ENCODE measurements at places on chromosomes 6 and 20. TPM values are rescaled to one million over a fixed set of nuclear protein-coding genes. Genes with fewer than 3 reads are reported as not detected.

DNA sequence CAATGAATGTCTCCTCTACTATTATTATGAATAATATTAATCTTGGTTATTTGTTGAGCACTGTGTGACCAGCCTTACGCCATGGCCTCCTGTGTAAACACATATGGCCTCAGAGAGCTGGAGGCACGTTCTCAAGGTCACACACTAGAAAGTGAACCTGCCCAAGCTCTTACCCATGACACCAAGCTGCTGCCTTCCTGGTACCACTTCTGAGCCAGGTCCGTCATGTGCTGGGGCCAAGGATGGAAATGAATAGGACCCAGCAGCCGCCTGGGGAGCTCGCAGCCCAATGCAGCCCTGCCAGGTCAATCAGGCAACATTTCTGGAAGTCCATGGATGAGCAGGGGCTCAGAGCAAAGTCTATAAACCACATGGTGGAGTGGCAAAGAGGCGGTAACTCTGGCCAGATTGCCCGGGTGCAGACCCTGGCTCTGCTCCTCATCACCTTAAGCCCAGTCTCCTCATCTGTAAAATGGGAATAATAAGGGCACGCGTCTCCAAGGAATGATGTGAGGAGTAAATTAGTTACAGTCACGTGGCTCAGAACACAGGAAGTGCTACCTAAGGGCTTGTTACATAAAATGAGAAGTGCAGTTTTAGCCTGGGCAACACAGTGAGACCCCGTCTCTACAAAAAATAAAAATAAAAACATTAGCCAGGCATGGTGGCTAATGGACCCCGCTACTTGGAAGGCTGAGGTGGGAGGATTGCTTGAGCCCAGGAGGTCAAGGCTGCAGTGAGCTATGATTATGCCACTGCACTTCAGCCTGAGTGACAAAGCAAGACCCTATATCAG is 61.5 kb downstream of the JPH2 start:
- no peak for DNase-seq
- no peak overlapping the region for H3K27ac ChIP-seq
- peaks cover 47% of the 10 kb centered on the region for H3K4me1 ChIP-seq
- no peaks in the 10 kb centered on the region for H3K27me3 ChIP-seq
- H3K4me3 ChIP-seq = no peak overlapping the region

GRCh38 chr6:90631046-90631445 is 44.2 kb upstream of the MAP3K7 start:
- H3K27ac ChIP-seq = no peak overlapping the region
- H3K36me3 ChIP-seq = no peaks in the 10 kb centered on the region
- no peak for DNase-seq
- no peaks in the 10 kb centered on the region for H3K4me1 ChIP-seq

GRCh38 chr6:21595285-21596144 is 2.0 kb downstream of the SOX4 start:
- no peaks in the 10 kb centered on the region for H3K27me3 ChIP-seq
- H3K4me3 ChIP-seq = peak overlapping the region; percentile 88
- peaks cover 24% of the 10 kb centered on the region for H3K4me1 ChIP-seq

GRCh38 chr6:78629154-78629721 is 238.1 kb upstream of the IRAK1BP1 start:
- H3K36me3 ChIP-seq = no peaks in the 10 kb centered on the region
- no peak for DNase-seq
- no peaks in the 10 kb centered on the region for H3K4me1 ChIP-seq
- no peak overlapping the region for H3K27ac ChIP-seq

DNA sequence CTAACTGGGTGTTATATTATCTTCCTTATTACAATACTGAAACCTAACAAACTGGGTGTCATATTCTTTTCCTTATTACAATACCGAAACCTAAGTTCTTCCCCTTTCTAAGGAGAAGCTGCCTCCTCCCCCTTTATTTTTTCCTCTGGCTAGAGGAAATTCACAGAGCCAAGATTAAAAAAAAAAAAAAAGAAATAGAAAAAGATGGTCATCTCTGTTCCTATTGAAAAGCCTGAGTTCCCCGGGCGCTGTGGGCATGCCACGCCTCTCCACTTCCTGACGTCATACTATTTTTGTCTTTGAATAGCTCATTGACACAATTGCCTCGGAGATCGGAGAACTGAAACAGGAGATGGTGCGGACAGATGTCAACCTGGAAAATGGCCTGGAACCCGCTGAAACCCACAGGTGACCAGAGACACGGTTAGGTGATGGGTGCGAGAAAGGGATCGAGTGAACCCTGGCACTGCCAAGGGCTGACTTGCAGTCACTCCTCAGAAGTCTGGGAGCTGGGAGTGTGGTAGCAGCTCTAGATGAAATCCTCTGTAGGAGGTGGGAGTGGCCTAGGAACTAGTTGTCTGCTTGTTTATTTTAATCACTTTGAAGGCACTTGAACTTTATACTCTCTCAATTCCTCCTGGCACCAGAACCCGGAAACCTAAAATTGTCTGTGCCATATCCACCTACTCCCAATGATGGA is 82.2 kb upstream of the NAA20 start:
- H3K36me3 ChIP-seq = peaks cover 21% of the 10 kb centered on the region
- H3K27ac ChIP-seq = peak overlapping the region; percentile 80
- peak; percentile 82 for DNase-seq
- peak overlapping the region; percentile 55 for H3K4me3 ChIP-seq
- peaks cover 77% of the 10 kb centered on the region for H3K4me1 ChIP-seq

GRCh38 chr6:83600459-83600858 is 88.1 kb downstream of the PRSS35 start:
- H3K27ac ChIP-seq = no peak overlapping the region
- no peaks in the 10 kb centered on the region for H3K27me3 ChIP-seq
- H3K4me3 ChIP-seq = no peak overlapping the region

DNA sequence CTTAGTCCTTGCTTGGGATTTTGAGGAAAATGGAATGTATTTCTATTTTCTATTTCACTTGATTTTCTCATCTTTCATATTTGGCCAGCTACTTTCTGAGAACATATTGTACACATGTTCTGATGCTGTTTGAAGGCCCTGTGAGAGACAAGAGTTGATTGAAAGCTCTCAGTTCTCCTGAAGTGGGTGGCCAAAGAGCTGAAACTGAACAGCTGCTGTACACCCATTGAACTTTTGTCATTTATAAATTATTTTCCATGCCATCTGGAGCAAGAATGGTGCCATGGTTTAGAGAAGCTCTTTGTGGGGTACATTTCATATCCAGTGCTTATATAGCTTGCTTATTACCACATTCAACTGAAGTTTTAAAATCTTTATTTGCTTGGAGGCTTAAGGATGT is 298.3 kb downstream of the PRL start:
- peaks cover 8% of the 10 kb centered on the region for H3K4me1 ChIP-seq
- no peaks in the 10 kb centered on the region for H3K36me3 ChIP-seq
- H3K4me3 ChIP-seq = no peak overlapping the region
- H3K27ac ChIP-seq = peak overlapping the region; percentile 6
- H3K27me3 ChIP-seq = no peaks in the 10 kb centered on the region

The MAP1LC3A gene
- polyA plus RNA-seq = 42.8 TPM
